ENCODE measurements at places on chromosomes 2 and 18.

DNA sequence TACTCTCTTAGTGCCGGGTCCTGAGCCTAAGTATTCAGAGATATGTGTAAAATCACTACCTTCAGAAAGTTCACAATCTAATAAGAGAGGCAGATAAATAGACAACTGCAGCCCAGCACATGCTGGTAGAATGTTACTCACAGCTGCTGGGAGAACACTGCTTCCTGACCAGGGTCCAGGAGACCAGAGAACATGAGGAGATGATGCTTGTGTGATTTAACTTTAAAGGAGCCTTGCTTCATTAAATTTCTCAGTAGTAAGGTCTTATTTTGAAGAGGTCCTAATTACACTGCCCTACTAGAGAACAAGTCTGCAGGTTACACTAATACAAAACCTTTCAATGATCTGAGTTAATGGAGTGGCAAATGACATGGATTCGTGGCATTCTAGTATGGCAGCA lies 209.9 kb upstream of the TRIB2 start:
- DNase-seq = no peak

DNA sequence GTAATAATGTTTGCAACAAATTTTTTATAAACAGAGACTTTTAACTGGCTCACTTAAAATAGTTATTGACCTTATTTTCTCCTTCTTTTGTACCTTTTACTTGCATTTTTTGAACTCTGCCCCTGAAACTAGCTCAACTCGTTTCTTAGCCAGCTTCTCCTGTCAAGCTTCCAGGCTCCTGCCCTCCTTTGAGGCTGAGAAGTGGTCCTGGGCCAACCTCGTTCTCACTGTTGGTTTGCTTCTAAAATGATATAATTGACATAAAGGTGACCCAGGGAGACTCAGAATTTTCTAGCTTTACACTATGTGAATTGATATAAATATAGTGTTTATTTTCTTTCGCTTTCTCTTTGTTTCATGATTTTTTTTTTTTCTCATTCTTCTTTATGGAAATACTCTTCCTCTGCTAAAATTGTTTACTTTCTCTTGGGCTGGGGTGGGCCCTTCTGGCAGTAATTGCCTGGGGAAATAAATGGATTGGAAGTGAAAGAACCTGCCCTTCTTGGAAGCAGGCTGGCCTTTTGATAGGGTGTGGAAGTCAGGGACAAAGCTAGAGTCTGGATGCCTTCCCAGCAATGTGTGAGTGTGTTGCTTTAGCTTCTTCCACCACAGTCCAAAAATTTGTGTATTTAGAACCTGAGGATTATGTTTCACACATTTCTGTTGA lies 30.7 kb downstream of the GPD2 start:
- DNase-seq = no peak

DNA sequence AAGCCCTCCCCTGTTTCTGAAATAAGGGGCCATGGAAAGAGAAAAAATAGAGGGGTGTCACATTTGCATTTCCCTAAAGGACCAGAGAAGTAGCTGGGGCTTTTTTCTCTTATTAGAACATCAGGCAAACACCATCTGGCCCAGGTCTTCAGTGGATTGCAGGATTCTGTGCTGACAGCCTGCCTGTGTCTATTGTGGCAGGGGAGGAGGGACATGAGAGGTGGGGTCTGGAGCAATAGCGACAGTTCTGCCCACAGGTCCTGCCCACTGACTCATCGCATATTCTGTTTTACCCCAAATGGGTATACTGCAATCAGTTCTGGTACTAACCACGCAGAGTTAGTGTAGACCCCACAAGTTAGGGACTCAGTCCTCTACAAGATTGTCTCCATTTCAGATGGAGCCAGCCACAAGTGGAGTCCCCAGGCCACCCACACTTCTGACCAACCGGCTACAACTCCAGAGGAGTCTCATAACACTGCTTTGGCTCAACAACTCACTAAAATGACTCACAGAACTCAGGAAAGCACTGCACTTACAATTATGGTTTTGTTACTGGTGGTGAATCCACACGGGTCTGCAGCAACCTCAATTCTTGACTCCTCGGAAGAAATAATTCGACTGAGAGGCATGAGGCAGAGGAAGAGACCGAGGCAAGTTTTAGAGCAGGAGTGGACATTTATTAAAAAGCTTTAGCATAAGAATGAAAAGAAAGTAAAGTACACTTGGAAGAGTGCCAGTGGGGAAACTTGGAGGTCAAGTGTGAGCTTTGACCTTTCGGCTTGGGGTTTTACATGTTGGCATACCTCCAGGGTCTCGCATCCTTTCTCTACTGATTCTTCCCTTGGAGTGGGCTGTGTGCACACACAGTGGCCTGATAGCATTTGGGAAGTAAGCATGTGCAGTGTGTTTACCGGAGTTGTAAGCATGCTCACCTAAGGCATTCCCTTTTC lies 146.4 kb upstream of the SPATS2L start:
- no peak for DNase-seq

DNA sequence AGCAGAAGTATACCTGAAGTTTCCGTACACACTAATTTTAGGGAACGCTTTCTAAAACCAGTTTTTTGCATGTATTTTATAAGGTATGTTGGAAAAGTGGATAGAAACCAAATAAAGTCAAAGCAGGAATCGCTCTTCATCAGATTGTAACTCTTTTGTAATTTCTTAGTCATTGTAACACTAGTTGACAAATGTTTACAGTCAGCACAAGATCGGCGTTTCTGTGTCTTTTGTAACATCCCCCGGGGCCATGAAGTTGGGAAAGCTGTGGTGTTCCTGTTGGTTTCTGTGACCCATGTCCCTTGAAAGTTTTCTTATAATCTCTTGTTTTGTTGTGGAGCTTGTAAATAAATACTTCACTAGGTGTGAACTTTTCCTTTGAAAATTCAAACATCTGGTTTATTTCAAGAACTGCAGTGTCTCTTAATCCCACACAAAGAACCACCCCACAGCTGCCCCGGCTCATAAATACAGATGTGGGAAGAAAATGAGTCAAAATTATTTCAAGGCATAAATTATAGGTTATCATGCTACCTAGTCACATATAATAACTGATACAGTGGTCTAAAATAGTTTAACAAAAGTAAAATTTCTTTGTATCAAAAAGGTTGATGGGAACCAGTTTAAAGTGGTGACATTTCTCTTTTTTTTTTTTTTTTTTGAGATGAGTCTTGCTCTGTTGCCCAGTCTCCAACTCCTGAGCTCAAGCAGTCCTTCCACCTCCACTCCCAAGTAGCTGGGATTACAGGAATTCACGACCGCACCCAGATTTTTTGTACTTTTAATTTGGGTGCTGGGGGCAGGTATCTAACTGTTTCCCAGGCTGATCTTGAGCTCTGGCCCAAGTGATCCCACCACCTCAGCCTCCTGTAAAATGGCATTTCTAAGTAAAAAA lies 751 bp upstream of the NMI start:
- DNase-seq = peak; percentile 14

DNA sequence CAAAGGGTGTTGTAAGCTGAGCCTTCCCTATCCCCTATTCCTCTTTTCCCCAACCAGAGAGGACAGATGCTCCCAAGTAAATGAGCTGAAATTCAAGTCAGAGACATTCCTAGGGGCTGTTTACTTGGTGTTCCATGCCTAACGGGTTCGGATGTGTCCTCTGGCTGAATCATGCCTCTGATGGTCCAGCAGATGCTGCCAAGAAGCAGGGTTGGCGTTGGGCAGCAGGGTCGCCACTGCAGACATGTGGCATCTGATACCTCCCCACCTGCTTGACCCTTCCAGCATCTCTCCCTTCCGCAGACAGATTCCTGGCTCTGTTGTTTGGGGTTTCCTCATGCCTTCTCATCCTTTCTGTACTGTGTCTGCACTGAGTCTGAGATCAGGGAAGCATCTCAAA lies 108.3 kb downstream of the HNRNPLL start:
- DNase-seq = no peak

DNA sequence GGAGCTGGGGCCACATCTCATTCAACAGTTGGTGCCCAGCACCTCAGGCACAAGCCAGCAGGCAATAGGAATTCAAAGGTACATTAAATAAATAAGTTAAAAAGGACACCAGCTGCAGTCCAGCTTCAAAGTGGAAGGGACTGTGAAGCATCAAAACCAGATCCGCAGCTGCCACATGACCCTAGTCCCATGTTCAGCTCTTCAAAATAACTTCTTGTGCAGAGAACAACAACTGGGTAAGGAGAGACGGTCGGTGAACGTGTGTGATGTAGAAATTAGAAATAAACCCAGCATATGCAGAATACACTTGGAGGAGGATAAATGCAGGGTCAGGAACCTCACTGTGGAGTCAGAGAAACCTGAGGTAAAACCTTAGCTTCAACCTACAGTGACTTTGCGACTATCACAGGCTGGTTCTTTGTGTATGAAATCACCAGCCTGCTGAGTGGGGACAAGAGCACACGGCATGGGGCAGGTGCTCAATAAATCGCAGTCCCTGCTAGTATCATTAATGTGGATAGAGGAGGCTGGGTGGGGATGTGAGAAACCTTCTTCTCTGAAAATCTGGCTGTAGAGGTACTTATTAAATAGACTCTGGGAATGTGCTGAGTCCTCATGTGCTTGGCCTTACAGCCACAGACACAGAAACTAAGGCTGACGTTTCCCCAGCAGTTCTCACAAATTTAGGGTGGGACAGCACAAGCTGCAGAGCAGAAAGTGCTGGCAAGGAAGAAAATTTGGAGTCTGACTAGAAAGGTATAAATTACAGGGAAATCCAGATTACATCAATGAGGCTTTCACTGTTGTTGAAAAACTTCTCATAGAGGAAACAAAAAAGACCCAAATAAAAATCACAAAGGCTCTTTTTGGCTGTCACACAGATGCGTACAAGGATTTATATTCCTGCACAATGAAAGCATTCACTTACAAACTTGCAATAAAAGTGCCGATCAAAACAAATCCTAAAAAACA lies 20.7 kb downstream of the FBXO15 start:
- DNase-seq = no peak

DNA sequence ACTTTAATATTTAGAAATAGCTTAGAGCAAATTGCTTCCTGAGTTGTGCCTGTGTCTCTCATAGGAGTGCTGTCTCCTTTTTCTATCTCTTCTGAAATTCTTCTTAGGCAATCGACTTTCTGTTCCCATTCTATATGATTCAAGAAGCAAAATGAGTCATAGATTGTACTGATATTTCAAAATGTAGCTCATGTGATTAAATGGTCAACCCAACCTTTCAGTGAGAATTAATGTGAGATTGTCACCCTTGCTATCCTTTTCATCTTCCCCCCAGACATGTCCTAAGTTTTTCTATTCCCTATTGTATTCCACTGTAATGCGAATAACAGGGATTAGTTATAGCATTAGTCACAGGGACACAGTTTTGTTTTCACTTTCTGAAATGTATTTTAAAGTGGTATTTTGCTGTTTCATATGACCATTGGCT lies 413.6 kb downstream of the THSD7B start:
- DNase-seq = no peak

DNA sequence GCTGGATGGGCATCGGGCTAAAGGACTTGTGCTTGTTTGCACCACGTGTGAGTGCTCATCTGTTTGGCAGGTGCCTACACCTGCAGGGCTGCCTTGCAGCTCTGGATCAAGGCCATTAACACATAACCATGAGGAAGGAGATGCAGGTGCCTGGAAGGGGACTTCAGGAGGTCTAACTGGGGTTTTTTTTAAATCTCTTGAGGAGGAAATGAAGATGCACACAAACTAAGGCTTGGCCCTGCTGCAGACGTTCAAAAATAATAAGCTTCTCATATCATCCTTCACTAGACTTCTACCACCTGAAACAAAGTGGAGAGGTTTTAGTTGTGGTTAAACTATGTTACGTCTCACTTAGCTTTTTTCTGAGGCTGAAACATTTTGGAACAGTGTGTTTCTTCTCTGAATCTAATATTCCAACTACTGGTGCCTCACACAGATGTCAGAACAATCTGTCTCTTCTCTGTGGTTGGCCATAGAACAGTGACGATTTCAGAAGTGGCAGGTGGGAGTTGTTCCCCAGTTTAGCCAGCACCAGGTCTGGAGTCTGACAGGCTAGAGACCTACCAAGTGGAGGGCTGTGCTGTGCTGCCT lies 36.5 kb downstream of the BCL2L11 start:
- DNase-seq = no peak

DNA sequence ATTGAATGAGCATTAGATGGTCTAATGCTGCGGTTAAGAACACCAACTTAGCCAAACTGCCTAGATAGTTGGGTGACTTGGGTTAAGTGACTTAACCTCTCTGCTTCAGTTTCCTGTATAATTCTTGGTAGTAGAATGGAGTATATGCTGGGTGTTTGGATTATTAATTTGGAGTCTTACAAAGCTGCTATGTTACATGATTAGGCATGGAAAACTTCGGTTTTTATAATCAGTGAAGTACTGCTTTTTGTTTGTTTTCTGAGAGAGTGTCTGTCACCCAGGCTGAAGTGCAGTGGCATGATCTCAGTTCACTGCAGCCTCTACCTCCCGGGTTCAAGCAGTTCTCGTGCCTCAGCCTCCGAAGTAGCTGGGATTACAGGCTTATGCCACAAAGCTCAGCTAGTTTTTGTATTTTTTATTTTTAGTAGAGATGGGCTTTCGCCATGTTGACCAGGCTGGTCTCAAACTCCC lies 4.5 kb downstream of the RPL37A start:
- no peak for DNase-seq

DNA sequence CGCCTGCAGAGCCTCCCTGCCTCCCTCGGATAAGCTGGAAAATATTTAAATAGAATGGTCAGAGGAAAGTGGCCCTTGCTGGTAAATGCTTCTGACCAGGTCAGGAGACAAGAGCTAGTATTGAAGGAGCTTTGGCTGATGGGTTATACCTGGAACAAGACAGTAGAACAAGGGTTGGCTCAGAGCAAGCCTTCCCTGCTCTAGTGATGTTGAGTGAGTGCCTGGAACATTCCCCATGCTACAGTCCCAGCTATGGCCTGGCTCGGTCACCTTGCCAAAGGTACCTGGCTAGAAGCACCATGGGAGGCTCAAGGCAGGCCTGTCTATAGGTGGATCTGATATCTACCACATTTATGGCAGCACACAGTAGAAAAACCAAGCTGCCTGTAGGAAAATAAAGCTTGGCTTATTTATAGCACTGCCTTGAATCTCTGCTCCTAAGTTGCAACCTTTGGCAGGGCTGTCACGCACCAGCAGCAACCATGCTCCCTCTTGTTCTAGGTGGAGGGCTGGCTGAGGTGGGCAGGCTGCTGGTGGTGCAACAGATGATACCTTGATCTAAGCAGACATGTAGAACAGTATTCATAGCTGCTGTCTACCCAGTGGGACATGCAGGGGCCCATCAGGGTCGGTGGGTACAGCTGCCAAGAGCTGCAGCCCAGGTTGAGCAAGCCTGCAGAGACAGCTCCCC lies 66.7 kb upstream of the BCL2L11 start:
- no peak for DNase-seq

DNA sequence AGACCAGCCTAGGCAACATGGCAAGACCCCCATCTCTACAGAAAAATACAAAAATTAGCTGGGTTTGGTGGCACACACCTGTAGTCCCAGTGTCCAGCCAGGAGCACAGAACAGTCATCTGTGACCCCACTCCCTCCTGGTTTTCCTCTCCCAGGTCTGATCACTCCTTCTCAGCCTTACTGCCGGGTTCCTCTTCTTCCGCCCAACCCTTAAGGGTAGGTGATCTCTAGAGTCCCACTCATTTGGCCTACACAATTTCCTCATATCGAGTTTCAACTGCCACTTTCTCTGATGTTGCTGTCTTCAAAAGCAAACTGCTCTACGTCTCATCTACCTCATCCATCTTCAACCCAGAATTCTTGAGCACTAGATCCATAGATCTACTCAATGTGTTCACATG lies 13.4 kb upstream of the MAT2A start:
- no peak for DNase-seq

GRCh38 chr2:223300326-223300725 lies 248.3 kb downstream of the KCNE4 start:
- no peak for DNase-seq
